ENCODE measurements at places on chromosomes 4 and X.

DNA sequence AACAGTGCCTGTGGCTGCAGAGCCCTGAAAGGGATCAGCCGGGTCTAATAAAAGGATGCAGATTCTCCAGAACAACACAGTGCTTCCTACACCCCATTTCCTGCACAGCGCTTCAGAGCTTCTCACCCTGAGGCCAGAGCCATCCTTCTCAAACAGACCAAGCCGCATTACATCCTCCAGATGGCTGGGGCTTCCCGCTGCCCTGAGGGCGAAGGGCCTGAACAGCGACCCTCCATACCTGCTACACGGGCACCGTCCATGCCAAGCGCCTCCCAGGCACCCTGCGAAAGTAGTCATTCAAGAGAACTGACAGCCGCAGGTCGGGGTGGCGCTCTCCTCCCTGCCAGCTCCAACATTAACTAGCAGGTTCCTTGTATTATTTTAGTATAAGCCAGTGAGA, 36.5 kb downstream of the ACOX3 start:
- no peak for DNase-seq

- no peak for DNase-seq
These were observed 270.5 kb upstream of the GPC4 start for GRCh38 chrX:133685822-133686221.

DNA sequence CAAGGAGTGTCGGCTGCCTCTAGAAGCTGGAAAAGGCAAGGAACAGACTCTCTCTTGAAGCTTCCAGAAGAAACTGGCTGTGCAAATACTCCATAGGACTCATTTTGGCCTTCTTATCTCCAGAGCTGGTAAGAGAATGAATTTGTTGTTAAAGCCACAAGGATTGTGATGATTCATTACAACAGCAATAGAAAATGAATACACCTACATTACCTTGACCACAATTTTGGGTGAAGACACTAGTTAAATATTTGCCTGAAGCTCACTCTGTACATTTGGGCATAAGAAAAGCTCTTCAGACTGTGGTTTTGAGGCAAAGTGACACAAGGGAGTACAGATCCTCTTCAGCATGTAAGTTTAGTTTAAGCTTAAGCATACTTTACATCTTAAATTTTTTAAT, 134.5 kb upstream of the TLL1 start:
- no peak for DNase-seq

- DNase-seq = no peak
These were observed 695.0 kb upstream of the HS3ST1 start for GRCh38 chr4:12123707-12124106.

DNA sequence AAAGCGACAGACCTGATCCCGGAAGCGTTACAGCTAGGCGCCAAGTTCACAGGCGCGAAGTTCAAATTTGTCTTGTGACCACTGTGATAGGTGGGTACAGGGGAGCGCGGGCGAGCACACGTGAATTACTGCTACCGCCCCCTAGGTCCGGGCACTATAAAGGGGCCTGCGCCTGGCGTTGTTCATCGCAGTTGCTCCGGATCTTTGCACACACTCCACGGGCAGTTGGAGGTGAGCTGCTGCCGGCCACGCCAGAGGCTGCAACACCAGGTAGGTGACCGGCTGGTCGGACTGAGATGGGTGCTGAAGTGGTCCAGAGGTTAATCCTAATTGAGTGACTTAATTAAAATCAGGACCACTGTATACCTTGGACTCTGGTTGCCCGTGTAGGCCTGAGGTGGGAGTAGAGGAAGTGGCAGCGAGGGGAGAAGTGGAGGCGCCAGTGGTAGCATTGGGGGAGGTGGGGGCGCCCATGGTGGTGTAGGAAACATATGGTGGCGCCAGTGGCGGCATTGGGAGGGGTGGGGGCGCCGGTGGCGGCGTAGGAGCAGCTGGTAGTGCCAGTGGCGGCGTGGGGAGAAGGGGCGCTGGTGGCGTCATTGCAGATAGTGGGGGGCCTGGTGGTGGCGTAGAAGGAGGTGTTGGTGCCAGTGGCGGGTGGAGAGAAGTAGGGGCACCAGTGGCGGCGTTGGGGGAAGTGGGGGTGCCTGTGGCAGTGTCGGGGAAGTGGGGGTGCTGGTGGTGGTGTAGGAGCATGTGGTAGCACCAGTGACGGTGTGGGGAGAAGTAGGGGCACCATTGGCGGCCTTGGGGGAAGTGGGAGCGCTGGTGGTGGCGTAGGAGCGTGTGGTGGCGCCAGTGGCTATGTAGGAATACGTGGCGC, at the start of gene GCNA:
GCNA (plus strand) TSS at position 185 of the 883 bp plus-strand sequence. CDS start 2,385 bp downstream, outside the sequence.
- DNase-seq = no peak

- DNase-seq = no peak
These were observed 127.8 kb downstream of the TET2 start for GRCh38 chr4:105274504-105274903.

GRCh38 chr4:24690436-24690835, 104.9 kb upstream of the SOD3 start:
- DNase-seq = no peak

DNA sequence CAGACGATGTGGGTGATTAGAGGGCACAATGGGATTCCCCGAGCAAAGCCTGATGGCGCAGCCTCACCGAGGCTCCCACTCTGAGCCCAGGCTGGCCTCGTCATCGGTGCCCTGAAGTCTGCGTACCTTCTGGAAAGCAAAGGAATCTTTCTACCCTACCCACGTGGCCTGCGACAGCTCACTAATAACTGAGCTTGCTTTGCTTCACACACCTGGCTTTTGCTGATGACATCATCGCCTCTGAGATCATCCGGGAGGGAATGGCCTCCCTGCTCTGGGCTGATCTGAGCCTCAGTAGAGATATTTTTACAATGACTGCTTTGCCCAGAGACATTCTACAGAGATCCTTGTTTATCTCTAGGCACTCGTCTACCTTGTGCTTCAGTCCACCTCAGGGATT, 45.4 kb upstream of the PDLIM3 start:
- no peak for DNase-seq

DNA sequence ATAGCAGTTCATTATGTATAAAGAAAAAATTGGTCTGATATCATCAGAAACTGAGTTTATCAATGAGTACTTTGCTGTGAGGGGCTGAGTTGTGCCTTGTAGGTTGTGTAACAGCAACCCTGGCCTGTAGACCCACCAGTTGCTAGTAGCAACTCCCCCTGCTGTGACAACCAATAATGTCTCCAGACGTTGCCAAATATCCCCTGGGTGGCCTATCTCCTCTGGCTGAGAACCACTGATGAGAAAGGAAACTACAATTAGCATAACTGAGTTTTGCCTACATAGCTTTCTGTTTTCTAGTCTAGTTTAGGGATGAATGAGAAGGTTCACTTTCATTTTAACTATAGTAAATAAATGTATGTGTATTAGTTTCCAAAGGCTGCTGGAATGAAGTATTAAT, 234.1 kb downstream of the CPE start:
- no peak for DNase-seq

- DNase-seq = no peak
These were observed 153.7 kb downstream of the APBB2 start for GRCh38 chr4:41060352-41061334.

- DNase-seq = no peak
These were observed 85.8 kb downstream of the DCLK2 start for GRCh38 chr4:150164055-150164454.

- no peak for DNase-seq
These were observed 91.6 kb upstream of the STX18 start for GRCh38 chr4:4633431-4633830.

DNA sequence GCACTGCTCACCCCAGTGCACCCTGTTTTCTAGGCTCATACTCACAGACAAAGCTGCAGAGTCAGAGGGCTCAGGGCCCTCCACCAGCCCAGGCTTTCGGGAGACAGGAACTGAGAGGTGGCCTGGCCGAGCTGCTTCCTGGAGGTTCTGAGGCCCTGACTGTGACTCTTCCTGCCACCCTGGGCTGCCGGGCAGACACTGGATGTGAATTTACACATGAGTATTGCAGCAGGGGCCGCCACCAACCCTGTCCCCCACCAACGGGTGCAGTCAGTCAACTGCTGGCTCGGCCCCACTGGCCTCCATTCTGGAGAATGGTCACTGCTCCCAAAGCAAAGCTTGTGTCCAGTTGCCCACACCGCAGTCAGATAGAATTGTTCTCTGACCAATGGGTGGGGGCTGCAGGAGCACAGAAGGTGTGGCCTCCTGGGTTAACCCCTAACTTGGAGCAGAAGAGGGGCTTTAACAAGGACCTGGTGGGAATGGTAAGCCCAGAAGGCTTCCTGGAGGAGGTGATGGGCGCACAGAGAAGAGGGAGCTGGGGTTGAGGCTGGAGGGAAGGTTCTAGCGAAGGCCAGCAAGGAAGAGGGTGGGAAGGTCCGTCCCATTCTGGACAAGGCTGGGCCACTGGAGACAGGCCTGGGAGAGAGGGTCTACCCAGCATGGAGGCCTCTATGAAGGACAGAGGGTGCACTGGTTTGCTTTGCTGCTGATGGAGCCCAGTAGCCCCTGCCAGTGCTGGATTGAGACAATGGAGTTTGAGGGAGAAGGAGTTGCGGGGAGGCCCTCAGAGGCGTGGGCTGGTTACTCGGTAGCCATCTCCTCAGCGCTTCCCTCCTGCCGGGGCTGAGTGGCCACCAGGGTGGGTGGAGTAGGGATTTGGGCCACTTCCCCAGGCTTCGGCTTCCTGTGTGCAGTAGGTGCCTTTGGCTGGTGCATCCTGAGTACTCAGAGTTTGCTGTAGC, 135.3 kb downstream of the CPZ start:
- peak; percentile 8 for DNase-seq

- DNase-seq = peak; percentile 59
These were observed at the start of gene NMU for GRCh38 chr4:55635741-55636655. NMU (minus strand) TSS chr4:55636298; CDS start chr4:55636192, 106 bp downstream.

DNA sequence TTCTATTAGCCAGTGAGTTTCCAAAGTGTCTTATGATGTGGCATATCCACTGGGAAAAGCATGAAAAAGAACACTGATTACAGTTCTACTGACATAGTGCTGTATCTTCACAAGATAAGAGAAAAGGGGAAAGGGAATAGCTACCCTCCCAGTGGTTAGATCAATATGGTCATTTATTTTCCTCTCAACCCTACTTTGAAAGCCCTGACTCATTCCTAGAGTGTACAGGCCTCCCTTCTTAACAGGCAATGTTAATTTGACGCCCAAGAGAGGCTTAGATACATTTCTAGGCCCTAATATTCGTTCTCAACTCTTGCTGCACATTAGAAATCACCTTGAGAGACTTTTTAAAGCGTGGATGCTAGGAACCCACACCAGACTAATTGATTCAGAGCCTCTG, 20.4 kb upstream of the BRS3 start:
- DNase-seq = no peak

- DNase-seq = no peak
These were observed 115.7 kb downstream of the IRF2 start for GRCh38 chr4:184358521-184359232.

DNA sequence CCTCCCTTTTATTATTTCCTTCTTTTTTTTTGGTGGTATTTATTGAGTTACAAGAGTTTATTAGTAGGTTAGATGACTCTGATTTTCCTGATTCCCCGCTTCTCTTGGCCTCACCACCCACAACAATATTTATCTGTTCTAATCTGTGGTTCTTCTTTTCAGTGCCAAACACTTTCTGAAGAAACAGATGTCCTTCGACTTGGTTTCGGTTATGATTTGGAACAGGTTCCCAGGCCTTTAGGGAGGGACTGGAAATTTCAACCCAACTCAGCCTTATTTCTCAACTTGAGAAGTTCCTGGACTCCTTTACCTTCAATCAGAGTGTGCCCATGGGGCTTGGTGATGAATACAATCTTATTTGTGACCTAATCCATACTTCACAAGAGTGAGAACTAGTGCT, 108.1 kb downstream of the UCHL1 start:
- DNase-seq = no peak

DNA sequence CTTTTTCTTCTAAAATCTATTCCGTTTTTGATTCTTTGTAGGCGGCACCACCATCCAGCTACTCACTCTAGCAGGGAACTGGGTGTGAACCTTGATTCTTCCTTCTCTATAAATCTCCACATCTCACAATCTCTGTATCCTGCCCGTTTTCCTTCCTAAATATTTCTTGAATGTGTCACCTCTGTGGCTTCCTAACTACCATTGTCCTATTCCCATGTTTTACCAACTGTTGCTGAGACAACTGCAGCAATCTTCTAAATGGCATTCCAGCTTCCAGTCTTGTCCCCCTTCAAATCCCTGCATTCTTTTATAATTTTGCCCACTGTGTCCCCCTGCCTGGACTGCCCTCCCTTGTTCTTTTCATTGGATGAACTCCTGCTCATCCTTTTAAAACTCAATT, 641.3 kb downstream of the RPA4 start:
- no peak for DNase-seq

GRCh38 chr4:12488672-12489071, 995.5 kb downstream of the RAB28 start:
- DNase-seq = no peak

- no peak for DNase-seq
These were observed 2.1 kb upstream of the MTNR1A start for GRCh38 chr4:186557486-186557885.

DNA sequence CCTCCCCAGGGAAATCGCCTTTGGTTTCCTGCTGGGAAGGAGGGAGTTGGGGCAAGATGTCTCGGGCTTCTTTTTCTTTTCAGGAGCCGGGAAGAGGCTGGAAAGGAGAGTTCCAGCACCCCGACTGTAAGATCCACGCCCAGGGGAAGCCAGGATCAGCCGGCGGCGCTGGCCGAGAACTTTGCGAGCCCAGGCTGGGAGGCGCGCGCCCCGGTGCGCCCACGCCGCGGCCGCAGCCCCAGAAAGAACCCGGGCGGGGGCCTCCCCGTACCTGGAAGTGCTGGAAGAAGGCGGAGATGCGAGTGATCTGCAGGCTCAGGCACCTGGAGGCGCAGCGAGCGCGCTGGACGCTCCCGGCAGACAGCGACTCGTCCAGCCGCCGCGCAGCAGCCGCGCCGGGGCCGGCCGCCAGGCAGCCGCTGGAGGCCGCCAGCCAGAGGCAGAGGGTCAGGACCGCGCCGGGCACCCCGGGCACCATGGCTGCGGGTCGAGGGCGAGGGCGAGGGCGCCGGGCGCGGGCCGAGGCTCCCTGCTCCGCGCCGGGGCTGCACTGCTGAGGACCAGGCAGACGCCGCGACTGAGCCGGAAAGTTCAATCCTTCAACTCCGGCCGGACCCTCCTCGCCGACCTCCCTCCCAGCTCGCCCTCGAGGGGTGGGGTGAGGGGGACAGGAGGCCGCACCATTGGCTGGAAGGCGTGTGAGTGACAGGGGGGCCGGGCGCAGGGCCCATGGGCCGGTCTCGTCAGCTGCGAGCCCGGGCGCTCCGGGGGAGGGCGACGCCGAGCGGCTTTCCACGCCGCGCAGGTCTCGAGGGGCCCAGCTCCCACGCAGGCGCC, at the start of gene ANOS1:
ANOS1 (minus strand) TSS at position 579 of the 837 bp plus-strand sequence; CDS start at position 478, 101 bp downstream.
- no peak for DNase-seq

DNA sequence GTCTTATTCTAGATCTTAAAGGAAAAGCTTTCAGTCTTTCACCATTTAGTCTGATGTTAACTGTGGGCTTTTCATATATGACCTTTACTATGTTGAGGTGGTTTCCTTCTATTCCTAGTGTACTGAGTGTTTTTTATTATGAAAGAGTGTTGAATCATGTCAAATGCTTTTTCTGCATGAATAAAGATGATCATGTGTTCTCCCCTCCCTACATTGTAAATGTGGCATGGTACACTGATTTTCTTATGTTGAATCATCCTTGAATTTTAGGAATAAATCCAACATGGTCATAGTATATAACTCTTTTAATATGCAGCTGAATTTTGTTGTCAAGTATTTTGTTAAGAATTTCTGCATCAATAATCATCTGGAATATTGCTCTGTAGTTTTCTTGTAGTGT, 4.3 kb downstream of the CLGN start:
- DNase-seq = no peak

GRCh38 chr4:20333141-20333715, 81.5 kb downstream of the SLIT2 start:
- no peak for DNase-seq

GRCh38 chrX:47593522-47593921, 11.3 kb downstream of the TIMP1 start:
- DNase-seq = no peak
